Stimulated activated CD4-positive, alpha-beta T cell treated with anti-CD3 and anti-CD28 coated beads, Interleukin-4, amount 100 ng/mL, for 24 hours (primary cell): ENCODE measurements at places on chromosomes 1 and 21.

DNA sequence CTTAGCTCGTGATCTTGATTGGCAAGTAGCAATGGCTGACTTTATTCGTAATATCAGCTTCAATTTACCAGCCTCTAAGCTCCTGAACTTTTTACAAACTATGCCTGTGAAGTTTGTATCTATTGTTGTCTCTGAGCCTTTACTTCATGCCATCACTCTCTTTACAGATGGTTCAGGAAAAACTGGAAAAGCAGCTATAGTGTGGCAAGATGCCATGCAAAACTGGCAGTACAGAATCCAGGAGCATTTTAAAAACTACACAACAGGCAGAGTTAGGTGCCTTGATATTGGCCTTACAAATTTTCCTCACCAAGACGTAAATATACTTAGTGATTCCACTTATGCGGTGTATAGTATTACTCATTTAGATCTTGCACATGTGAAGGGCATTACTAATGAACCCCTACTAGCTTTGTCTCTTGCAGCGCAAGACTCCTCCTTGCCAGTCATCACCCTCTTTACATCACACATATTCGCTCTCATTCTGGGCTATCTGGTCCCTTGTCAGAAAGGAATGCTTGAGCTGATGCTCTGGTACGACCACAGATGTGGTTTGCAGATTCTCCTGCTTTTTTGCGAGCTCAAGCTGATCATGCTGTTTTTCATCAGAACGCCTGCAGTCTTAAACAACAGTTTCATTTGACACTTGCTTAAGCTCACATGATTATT is 36.3 kb downstream of the CLCA1 start:
- no peak for DNase-seq

GRCh38 chr1:209626346-209627026 is 25.7 kb downstream of the LAMB3 start:
- DNase-seq = no peak

GRCh38 chr1:51630922-51631321 is 14.0 kb downstream of the OSBPL9 start:
- no peak for DNase-seq

DNA sequence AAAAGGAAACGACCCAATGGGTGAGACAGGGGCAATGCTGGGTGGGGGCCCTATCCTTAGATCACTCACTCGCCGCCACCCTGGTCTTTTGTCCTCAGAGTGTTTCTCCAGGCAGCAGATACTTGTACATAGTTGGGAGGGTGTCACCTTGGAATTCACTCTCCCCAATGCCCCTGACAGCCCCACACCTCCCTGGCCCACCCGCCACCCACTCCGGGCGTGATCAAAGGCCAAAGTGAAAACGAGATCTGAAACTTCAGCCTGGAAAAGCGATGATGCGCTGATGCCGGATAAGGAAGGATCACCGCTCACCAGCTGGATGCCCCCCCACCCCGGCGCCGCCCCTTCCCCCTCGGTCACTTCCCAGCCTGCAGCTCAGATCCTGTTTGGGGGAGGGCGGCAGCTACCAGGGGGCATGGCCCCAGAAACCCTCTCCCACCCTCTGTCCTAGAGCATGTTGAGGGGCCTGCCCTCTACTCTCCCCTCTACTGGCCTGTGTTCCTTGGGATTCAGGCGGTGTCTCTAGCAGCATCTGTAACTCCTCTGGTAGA is 33.6 kb upstream of the CASZ1 start:
- no peak for DNase-seq

- DNase-seq = peak; percentile 12
These were observed 32.8 kb upstream of the ABCD3 start for GRCh38 chr1:94385308-94385929.

DNA sequence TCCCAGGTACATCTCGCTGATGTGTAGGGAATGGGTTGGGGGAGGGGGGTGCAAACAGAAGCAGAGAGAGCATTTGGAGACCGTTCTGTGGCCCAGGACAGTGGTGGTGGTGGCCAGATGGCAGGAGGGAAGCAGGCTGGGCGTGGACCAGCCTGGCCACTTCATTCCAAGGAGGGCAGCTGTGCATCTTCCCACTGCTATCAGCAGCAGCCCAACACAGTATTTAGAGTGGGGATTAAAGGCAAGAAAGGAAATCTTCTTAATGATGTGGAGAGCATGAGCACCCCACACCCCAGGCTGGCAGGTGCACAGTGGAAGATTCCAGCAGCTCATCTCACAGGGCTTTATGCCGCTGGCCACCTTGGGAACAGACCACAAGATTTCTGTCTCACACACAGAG is 198.7 kb downstream of the NPHP4 start:
- DNase-seq = no peak

- DNase-seq = no peak
These were observed 639 bp upstream of the SPATA1 start for GRCh38 chr1:84505493-84506001.

- no peak for DNase-seq
These were observed 279.2 kb downstream of the ASTN1 start for GRCh38 chr1:176885341-176885740.
